Tongue (tissue), 3 donors: ENCODE measurements at places on chromosomes 11 and 22.
A peak's percentile ranks its signal among the peaks of the same experiment; 100 is the strongest.

GRCh38 chr11:44701276-44701675 is 25.5 kb upstream of the TSPAN18 start:
- DNase-seq = no peak

DNA sequence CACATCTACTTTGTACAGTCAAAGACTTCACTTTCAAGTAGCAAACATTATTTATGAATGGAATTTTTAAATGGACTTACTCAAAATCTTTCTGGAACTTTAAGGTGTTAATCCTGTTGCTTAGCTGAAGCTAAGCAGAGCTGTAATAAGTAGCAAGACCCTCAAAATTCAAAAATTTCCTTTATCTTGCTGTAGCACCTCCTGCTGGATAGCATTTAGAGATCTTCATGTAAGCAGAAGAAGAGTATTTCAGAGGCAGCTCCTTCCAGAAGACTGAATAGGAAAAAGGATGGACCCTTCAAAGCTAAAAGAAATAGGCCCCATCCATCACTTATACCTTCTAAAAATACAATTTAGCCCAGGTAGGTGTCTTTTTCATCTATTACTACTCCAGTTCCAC is 3.4 kb downstream of the PHF21A start:
- DNase-seq = no peak

GRCh38 chr11:13140028-13140870 is 131.1 kb downstream of the RASSF10 start:
- DNase-seq = no peak

GRCh38 chr22:29298641-29299040 is 7.8 kb upstream of the GAS2L1 start:
- no peak for DNase-seq

DNA sequence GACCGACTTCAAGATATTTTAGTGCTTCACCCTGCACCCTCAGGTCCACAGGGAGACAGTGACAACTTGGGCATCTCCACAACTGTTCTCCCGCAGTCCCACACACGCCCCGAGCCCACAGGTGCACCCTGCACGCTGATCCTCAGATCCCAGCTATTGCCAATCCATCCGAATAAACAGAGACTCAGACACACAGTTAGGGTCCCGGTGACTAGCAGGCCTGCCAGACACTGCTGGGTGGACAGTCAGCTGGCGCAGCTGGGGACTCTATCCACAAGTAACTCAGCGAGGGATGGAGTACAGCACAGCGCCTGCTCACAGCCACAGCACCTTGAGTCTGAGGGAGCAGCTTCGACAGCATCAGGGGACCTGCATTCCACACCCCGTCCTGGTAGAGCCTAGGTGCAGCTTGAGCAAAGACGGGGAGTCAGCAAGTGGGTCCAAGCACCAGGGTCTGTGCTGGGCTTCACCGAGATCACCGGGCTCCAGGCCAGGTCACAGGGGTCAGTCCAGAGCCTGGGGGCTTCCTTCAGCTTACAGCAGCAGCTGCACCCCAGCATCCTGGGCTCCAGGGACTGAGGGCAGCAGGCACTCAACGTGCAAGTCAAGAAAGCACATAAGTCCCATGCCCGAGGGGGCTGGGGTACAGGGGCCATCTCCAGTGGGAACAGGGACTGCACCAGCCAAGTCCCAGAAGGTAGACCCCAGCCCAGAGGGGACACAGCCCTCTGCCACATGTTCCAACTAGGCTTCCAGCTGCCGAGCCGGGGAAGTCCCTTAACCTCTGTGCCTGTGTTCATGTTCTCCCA is 7.6 kb downstream of the RPL3 start:
- no peak for DNase-seq

DNA sequence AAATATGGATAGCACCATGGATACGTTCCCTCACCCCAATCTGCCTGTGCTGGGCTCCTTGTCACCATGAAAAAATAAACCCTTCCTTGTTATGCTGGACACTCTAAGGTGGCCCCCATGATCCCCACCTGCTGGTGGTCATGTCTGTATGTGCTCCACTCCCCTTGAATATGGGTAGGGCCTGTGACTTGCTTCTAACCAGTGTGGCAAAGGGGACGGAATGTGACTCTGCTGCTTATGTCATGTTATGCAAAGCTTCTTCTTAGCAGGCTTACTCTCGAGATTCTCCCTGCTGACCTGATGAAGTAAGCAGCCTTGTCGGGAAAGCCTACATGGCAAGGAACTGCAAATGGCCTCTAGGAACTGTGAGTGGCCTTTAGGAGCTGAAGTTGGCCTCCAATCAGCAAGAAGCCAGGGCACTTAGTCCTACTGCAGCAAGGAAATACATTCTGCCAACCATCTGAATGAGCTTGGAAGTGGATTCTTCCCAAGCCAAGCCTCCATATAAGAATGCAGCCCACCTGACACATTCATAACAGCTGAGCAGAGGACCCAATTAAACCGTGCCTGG is 159.9 kb downstream of the CCDC34 start:
- DNase-seq = peak; percentile 55

- DNase-seq = peak; percentile 65
These were observed 3.8 kb upstream of the ADORA2A start for GRCh38 chr22:24423519-24424000.

DNA sequence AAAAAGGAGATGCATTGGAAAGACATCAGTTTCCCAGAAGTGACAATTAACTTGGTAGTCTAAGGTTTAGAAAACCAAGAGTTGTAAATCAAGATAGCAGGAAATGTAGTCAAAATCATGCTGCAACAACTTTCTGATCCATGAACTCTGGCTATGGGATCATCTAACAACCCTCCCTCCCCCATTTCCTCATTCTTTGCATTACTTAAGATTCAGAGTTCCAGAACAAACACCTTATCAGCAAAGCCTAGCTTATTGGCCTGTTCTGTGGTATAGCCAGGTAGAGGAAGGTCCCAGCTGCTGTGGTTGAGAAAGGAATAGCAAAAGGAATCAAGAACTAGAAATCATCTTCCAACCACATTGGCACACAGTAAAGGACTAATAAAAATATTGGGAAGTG is 651.1 kb downstream of the METTL15 start:
- DNase-seq = no peak

DNA sequence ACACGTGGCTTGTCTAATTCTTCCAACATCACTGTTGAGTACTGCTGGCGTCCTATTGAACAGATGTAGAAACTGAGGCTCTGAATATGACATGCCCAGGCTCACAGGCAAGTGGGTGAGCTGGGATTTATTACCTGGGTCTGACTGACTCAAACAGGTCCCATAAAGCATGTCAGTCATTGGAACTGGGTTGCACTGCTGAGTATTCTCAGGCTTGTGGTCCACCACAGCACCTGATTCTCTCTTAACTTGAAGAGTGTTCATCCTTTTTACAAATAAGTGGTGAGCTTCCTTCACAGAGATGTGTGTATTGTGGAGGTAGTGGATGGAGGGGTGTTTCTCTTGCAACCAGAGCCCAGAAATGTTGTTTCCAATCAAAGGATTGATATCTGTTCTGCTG is 44.5 kb downstream of the SC5D start:
- no peak for DNase-seq

GRCh38 chr11:61654397-61654829 is 25.8 kb upstream of the DAGLA start:
- DNase-seq = no peak

- DNase-seq = no peak
These were observed 25.9 kb upstream of the MMP13 start for GRCh38 chr11:102981324-102981910.

DNA sequence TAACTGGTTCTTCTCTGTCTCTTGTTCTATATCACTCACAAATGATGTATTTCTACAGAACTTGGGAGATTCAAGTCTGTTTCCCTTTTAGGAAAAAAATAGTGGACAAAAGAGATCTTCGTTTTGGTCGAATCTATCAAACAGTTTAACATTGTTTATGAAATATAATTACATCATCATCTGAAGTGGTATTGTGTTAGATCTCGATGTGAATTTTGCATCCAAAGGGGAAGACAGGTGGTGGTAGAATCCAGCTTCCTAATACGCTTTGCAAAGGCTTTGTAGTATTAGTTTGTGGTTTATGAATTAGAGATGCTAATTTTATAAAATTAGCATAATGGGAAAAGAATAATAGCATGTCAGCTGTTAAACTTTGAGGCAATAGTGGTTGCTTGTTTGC is 3.4 kb downstream of the SIK2 start:
- no peak for DNase-seq

DNA sequence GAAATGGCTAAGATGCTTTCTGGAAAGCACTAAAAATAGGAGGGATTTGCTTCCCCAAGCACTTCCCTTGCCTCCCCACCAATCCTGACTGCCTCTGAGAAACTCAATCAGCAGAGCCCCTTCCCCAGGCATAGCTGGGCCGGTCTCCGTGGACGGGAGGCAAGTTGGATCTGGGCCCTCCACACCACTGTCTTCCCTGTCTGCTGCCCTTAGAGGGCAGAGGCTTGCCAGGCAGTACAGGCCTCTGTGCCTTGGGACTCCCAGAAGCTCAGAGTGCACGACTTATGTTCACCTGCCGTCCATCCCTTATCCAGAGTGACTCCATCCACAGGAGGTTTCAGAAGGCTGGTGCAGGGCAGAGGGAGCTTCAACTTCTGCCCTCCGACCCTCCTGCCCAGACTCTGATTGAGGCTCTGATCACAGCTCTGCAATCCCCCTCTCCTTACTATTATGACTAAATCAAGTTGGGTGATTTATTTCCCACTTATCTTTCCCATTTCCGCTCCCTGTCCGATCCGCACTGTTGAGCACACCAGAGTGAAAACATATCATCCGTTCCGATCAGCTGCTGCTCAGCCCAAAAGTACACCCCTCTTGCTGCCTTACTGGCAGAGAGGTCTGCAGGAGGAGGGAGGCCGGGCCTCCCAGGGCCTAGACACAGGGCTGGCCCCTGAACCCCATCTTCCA is 71.8 kb downstream of the DSCAML1 start:
- DNase-seq = no peak

GRCh38 chr11:65498042-65498726 is 661 bp upstream of the MALAT1 start:
- DNase-seq = peak; percentile 86

DNA sequence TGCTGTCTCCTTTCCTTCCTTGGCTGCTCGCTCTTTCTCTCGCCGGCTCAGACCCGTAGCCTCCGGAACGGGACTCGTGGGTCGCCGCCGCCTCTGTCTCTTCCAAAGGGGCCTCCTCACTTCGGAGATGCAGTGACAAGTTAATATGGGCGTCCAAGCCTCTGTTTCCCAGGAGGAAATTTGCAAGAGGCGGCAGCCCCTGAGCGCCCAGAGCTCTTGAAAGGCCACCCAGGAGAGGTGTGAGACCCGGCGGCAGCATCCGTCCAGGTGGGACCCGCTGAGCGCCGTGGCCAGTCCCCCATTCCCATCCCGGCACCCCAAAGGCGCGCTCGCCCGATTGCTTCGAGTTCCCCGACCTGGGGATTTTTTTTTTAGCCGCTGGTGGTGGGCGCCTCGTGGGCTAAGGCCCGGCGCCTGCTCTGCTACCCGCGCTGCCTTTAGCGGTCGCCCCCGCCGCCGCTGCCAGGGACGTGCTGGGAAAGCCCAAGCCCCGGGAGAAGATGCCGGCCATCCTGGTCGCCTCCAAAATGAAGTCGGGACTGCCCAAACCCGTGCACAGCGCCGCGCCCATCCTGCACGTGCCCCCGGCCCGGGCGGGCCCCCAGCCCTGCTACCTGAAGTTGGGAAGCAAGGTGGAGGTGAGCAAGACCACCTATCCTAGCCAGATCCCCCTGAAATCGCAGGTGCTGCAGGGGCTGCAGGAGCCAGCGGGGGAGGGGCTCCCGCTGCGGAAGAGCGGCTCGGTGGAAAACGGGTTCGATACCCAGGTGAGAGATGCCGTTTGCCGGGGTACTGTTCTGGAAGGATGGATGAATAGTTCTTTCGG is 772 bp downstream of the NAV2 start:
- DNase-seq = peak; percentile 18

GRCh38 chr11:78414321-78415051 is 3.1 kb downstream of the GAB2 start:
- DNase-seq = peak; percentile 24

- no peak for DNase-seq
These were observed 57.2 kb downstream of the DDI1 start for GRCh38 chr11:104093426-104094280.

GRCh38 chr11:118666371-118666770 is 13.1 kb downstream of the TREH start:
- no peak for DNase-seq

DNA sequence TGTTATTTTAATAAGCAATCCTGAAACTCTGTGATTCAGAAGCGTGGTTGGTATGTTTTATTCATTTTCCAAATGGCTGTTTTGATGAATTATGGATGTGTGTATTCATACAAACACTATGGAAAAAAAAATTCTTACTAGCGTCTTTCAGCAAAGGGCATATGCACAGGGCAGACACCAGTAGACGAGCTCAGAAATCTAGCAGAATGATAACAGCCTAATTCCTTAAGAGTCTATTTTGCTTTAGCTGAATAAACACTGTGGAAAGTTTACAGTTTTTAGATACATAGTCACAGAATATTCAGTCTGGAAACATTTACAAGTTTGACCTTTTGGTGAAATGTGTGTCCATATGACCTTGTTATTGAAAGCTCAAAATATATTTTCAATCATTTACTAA is 418.8 kb upstream of the LUZP2 start:
- DNase-seq = no peak

GRCh38 chr11:105718641-105719040 is 108.8 kb downstream of the GRIA4 start:
- DNase-seq = no peak

- no peak for DNase-seq
These were observed 65.2 kb upstream of the TOP3B start for GRCh38 chr22:22047776-22048175.

DNA sequence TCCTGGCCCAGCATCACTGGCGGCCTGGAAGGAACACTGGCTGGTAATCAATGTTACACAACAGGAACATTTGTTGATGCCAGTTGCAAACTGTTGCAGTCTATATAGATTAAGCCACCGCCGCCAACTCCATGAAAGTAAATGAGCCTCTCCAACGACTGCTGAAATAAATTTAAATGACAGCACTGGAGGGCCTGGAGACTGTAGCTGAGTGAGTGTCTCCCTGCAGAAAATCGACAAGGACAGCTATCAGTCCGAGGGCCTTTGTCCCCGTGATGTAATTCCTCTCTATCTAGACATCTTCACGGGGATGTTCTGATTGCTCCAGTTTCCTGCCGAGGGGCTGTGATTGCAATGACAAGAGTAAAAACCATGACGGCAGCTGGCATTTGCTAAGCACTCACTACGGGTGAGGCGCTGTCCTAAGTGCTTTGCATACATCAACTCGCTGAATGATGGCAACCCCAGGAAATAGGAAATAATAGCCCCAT is 120.4 kb downstream of the SEZ6L start:
- DNase-seq = no peak

GRCh38 chr11:61901397-61901796 is 10.1 kb upstream of the FADS3 start:
- DNase-seq = no peak

DNA sequence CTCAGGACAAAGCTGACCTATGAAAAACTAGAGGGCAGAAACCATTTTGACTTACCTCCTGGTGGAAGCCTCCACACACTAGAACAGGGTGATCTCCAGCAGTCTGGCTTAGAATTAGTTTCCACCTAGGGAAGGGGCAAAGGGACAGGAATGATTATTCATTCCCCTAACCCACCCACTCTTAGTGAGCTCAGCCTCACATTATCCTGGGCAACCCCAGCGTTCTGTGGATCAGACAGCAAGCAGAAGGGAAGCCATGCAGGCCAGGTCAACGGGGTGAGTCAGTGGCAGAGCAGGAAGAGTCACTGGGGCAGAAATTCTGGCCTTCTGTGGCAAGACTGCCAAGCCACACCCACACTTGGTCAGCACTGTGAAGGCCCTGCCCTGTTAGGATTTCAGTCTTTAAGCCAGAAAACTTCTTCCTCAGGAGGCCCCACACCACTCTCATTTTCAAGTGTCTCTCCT is 10.5 kb downstream of the NUMA1 start:
- DNase-seq = no peak

- no peak for DNase-seq
These were observed 59.0 kb downstream of the ZNRF3 start for GRCh38 chr22:28942333-28942732.
